Activated T-cell treated with anti-CD3 and anti-CD28 coated beads, Interleukin-2, amount 50 U/mL, for 4 hours (primary cell): ENCODE measurements at places on chromosomes 4 and X. TPM values are rescaled to one million over a fixed set of nuclear protein-coding genes. Genes with fewer than 3 reads are reported as not detected.

The APELA gene
- not detected for total RNA-seq

The FABP2 gene
- total RNA-seq: not detected

The FAM53A gene
- total RNA-seq: 4.0 TPM

The JCHAIN gene
- 1.4 TPM for total RNA-seq

The FGF13 gene
- not detected for total RNA-seq

The GPRASP3 gene
- total RNA-seq: 1.0 TPM

The MED28 gene
- 60.8 TPM for total RNA-seq

The PLCXD1 gene
- total RNA-seq: 57.6 TPM

The SUPT20HL1 gene
- not detected for total RNA-seq

The DUSP9 gene
- total RNA-seq: 0.33 TPM
